LHCN-M2 (cell line): ENCODE measurements at places on chromosomes 16 and 17. TPM values are rescaled to one million over a fixed set of nuclear protein-coding genes. Genes with fewer than 3 reads are reported as not detected.

DNA sequence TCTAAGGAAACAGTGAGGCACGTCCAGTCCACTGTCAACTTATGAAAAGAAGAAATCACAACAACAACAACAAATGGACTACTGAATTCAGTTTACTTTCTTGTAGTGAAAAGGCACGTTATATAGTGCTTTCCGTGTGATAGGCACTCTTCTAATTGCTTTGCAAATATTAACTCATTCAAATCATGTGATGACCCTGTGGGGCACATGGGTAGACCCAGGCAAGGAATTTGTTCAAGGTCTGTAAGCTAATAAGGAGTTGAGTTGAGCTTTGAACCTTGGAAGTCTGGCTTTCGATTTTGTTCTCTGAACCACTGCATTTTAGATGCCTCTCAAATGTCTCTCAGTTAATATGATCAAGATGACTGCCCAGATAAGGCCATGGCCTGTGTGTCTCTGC is 295.1 kb upstream of the RBFOX1 start:
- DNase-seq = no peak

GRCh38 chr17:55726440-55726839 is 3.8 kb upstream of the TMEM100 start:
- DNase-seq = peak; percentile 94

CCDC78 gene
- 5.1 and 7.0 TPM in 2 replicates for total RNA-seq

- no peak for DNase-seq
These were observed 46.0 kb downstream of the TMC5 start for GRCh38 chr16:19463468-19464315.

GRCh38 chr16:67883872-67884261 is 818 bp upstream of the NRN1L start:
- DNase-seq = peak; percentile 30

DNA sequence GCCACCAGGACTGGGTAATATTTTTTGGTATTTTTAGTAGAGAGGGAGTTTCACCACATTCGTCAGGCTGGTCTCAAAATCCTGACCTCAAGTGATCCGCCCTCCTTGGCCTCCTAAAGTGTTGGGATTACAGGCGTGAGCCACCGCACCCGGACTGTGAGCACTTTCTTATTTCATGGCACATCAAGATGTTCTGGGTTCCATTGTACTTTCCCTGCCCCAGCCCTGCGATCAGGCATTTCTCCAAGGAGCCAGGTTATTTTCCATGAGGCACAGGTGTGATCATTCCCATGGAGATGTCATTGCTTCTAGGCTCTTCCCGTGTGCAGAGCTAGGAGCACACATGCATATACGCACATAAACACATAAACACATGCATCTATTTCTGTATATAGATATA is 2.6 kb upstream of the ANKRD40CL start:
- no peak for DNase-seq

ARHGAP27 gene
- total RNA-seq = 0.83 and 3.0 TPM in 2 replicates

MT2A gene
- total RNA-seq = 632 and 1,404 TPM in 2 replicates

DNA sequence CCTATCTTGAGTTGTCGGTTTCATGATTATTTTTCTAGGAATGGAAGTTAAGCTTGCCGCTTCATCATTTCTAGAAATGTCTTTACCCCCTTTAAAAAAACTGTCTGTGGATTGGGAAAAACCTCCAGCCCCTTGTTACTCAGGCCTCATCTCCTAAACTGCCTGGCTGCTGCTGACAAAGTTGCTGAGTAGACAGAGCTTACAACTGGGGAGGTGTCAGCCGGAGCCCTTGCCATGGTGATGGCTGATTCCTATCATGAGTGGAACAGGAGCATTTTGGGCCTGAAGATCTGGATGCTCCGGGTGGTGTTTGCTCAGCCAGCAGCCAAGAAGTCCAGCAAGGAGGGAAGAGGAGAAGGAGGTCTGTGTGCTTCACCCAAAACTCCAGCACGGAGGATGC is 243.3 kb downstream of the ENGASE start:
- DNase-seq = no peak

GRCh38 chr16:57012353-57012752 is 23.0 kb downstream of the NLRC5 start:
- no peak for DNase-seq

GRCh38 chr17:77716289-77716926 is 242.1 kb upstream of the TNRC6C start:
- no peak for DNase-seq

DNA sequence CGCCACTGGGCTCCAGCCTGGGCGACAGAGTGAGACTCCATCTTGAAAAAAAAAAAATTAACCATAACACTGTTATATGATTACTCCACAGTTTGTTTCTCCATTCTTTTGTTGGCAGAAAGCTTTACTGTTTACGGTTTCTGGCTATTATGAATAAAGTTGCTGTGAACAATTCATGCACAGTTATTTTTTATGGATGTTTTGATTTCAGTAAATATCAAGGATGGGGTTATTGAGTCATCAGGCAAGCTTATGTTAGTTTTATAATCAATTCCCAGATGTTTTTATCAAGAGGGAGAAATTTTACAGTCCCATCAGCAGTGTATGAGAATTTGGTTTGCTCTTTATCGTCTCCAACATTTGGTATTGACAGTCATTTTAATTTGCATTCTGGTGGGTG is 67.9 kb downstream of the TAOK1 start:
- DNase-seq = no peak

GRCh38 chr17:73770115-73770848 is 126.0 kb upstream of the SDK2 start:
- DNase-seq = no peak

DNA sequence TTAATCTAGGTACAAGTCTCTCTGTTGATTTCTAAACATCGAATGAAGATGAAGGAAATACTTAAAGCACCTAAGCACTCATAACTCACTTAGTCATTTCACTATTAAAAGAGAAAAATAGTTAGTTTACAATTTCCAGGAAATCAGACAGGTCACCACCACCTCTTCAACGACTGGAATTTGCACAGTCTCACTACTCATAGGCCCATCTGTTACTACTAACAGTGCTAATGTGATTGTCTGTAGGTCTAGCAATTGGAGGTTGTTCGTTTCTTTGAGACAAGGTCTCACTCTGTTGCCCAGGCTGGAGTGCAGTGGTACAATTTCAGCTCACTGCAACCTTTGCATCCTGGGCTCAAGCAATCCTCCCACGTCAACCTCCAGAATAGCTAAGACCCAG is 444.6 kb downstream of the MAF start:
- no peak for DNase-seq

GRCh38 chr17:27327397-27327796 is 33.5 kb downstream of the WSB1 start:
- no peak for DNase-seq

HOXB9 gene
- total RNA-seq = 3.6 and 5.1 TPM in 2 replicates

SCNN1G gene
- not detected in 2 replicates for total RNA-seq

- DNase-seq = peak; percentile 72
These were observed 6.8 kb downstream of the LDHD start for GRCh38 chr16:75109732-75110243.

DNA sequence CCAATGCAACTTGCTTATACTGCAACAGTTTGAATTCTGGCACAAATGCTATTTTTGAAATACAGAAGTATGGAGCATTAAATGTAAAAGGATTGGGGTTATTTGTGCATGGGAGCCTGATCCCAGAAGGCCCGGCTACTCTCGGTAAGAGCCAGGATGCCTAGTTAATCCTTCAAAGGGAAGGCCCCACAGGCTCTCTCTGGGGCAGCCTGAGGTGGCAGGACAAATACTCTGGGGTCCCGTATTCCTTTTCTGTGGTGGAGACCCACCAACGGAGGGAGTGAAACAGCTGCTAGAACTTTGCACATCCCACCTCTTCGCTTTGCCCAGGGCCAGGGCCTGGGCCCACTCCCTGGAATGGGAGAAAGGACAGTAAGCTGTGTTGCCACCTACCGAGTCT is 30.4 kb downstream of the ERN1 start:
- no peak for DNase-seq

ZPBP2 gene
- total RNA-seq = not detected in 2 replicates

TBX6 gene
- total RNA-seq = 0.29 and 1.5 TPM in 2 replicates

HID1 gene
- total RNA-seq = not detected in 2 replicates

ZNF287 gene
- total RNA-seq = 4.3 and 11.4 TPM in 2 replicates

DNA sequence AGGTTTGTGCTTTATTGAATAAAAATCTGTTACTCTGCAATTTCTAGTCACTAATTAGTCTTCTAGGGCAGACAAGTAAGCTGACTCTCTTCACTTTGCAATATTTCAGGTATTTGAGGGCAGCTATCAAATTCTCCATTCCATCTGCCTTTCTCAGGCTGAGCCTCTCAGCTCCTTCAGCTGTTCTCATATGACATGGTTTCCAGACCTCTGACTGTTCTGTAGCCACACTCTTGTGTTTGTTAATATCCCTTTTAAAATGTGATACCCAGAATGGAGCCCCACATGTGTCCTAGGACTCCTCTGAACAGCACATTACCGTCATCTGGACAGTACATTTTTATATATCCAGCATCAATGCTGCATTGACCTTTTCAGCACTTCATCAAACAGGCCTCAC is 46.1 kb upstream of the MTMR4 start:
- DNase-seq = peak; percentile 12

DNA sequence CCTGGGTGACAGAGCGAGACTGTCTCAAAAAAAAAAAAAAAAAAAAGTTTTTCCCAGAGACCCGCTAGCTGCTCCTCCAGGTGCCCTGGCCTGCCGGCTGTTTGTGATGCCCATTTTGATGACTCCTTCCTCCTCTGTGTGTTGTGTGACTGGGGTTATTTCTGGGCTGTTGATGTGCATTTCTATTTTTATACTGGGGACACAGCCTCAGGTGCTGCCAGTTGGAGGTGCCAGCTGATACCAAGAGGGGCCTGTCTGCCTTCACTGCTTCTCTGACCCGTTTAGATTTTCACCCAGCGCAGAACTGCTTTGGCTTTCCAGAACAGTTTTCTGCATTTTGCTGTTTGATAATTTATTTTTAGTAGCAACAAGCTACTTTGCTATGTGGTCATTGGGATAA is 6.7 kb downstream of the PLA2G15 start:
- no peak for DNase-seq

DNA sequence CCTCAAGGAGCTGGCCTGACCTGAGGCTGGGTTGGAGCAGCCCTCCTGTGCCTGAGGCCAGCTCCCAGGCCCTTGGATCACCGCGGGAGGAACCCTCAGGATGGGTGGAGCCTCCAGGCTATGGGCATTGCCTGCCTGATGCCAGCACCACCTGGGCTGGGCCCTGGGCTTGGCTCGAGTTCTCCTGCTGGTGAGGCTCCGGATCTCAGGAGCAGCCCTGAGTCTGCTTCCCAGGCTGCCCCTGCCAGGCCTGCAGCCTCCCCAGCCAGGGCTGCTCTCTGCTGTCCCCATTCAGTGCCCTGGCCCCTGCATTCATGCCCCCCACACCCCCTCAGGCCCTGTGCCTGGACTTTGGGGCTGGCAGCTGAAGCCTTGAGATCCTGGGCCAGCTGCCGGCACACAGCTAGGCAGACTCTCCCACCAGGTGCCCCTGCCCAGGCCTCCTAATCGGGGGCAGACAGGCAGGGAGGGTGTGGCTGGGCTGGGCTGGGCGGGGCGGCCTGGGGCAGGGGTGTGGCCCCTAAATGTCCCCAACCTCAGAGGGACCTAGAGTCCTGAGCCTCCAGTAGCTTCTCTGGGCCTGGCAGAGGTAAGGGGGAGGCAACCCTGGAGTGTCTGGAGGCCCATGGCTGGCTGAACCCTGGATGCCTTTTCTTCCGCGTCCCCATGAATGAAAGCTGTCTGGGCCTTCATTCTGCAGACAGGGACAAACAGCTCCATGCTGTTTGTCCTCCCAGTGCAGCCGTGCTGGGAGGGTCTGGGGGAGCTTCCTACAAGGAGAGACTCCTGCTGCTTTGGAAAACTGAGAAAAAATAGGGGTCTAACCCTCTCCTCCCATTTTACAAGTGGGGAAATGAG is 1.1 kb upstream of the PIGQ start:
- no peak for DNase-seq

- DNase-seq = no peak
These were observed 11.7 kb downstream of the CCDC57 start for GRCh38 chr17:82200743-82201497.

ST3GAL2 gene
- 23.0 and 28.3 TPM in 2 replicates for total RNA-seq

GRCh38 chr17:61947367-61948078 is 19.7 kb upstream of the INTS2 start:
- DNase-seq = no peak

GRCh38 chr17:73585583-73585982 is 58.7 kb downstream of the SDK2 start:
- DNase-seq = no peak

KIF2B gene
- not detected in 2 replicates for total RNA-seq

GRCh38 chr17:79621151-79621943 is 10.5 kb upstream of the RBFOX3 start:
- no peak for DNase-seq

GRCh38 chr17:17792551-17793377 is 44.0 kb downstream of the SREBF1 start:
- DNase-seq = no peak

DNA sequence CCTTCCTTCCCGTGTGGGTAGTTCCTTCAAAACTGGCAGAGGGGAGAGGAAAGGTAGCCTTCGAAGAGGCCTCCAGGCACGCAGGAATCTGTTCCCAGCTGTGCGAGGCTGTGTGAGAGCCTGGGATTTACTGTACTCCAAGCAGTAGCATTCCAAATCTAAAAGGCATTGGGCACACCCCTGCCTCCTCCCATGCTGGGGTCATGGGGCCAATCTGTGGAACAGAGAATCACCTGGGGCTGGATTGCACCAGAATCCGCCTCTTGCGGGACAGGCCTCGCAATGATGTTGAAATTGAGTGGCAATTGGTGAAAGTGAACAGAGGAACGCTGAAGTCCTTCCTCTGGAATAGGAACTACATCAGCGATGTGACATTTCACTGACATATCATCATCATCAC is 72.5 kb upstream of the IRX3 start:
- DNase-seq = peak; percentile 49

DNA sequence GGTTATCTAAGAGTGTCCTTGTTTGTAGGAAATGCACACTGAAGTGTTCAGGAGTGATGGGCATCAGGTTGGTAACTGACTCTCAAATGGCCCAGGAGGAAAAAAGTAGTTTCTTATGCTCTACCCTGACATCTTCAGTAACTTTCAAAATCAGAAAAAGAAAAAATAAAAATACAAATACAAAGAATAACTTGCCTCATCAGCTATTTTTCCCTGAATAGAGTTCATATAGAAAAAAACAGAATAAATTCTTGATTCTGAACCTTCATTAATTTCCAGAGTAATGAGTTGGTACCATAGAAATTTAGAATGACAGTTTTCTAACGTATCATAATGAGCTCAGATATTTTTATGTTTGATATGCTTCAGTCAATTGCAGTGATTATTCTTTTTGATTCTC is 27.2 kb upstream of the HYDIN start:
- no peak for DNase-seq

SOX8 gene
- 5.7 and 23.1 TPM in 2 replicates for total RNA-seq

- no peak for DNase-seq
These were observed 14.3 kb upstream of the NAGLU start for GRCh38 chr17:42521666-42522262.

- peak; percentile 59 for DNase-seq
These were observed 820 bp downstream of the TLCD1 start for GRCh38 chr17:28725166-28725659.
